Left lung (tissue), 14 donors: ENCODE measurements at places on chromosomes 3 and 15. TPM values are rescaled to one million over a fixed set of nuclear protein-coding genes. Genes with fewer than 3 reads are reported as not detected.

DNA sequence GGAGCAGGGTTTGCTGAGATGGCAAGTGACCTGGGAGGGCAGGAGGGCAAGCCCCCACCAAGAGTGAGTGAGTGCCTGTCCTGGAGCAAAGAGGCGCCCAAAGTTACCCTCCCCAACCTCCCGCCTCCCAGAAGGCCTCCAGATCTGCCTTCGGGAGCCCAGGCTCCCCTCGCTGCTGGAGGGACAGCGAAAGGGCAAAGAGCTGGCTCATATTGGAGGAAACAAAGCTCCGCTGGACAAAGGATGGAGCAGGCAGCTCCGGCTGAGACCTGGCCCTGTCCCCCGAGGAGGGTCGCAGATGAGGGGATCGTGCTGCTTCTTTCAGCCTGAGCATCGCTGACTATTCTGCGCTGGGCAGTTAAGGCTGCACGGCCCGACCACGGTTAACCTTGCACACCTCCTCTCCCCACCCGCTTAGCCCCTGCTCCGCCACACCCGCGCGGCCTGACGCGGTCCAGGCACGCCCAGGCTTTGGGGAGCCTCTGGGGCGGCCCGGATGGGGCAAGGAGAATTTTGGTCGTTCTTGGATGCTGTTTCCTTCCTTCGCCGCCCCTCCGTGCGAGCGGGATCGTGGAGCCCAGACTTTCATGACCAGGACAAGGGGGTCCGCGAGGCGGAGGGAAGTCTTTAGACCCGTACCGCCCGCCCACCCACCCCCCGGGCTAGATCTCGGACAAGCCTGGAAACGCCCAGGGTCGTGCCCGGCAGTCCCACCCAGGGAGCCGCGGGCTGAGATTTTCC, 651 bp downstream of the PLCD1 start:
- DNase-seq = peak; percentile 85

Gene DENND4A
- 26.3 TPM for total RNA-seq

DNA sequence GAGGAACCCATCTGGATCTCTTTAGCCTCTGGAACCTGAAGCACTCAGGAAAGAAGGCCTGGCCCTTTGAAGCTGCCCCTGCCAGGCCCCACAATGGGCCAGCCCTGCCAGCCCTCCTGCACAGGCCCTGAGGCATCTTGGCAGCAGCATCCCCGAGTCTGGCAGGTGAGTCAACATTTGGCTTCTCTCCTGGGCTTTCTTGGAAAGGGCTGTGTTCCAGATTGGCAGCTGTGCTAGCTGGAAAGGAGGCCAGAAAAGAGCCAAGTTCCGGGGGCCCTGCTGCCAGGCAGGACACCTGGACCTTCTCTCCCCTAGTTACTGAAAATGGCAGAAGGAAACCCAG, 187.2 kb downstream of the SHQ1 start:
- peak; percentile 83 for DNase-seq

DNA sequence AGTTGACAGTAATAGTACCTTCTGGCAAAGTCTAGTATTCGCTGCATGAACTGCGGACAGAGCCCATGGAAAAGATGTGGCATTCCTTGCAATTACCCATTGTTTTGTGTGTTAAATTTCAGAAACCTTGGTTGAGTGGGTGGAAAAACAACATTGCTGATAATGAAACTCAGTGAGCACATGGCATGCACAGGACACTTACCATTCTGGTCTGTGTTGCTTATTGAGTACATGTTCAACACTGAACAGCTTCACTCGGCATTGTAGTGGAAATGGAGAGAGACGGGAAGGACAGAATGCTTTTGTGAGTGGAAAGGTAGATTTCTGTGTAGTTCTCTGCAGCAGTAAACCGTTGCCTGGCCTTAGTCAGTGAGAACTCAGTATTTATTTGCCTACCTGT, 165.3 kb downstream of the FNDC3B start:
- DNase-seq = no peak

Gene TGM5
- not detected for total RNA-seq

Gene APOD
- total RNA-seq = 25.5 TPM

DNA sequence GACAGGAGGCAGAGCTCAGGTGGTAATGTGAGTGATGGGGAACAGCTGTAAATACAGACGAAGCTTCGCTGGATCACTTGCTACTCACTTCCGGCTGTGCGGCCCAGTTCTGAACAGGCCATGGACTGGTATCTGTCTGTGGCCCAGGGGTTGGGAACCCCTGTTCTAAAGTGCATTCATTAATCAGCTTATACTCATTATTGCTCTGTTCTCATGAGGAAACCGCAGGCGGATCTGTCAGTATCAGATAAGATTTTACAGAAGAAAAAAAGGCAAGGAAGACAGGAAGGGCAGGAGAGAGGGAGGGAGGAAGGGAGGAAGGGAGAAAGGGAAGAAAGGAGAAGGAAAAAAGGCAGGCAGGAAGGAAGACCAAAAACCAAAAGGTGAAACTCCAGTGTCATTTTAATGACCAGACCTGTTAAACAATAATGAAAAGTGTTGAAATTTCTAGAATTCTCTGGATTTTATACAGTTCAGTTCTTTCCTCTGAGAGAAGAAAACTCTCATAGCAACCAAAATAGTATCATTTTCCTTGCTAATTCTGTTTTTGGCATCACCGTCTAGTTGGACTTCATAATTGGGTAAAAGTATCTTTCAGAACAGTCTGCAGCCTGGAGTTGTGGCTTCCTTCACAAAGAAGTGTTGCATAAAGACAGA, 128.0 kb upstream of the PROK2 start:
- no peak for DNase-seq

DNA sequence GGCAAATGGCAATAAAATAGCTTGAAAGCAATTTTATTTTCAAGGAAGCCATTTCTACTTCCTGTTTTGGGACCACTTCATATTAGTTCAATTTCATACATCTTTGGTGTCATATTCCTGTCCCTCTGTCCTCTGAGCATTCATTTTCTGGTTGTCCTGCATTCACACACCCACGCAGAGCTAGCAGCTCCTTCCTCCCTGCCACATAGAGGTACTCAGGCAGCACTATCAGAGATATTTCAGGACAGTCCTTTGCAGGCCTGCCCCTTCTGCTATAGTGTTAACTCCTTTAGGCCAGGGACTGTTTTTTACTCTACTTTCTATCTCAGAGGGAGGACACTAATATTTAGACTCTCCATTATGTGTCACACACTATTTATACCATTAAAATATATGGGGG, 132.0 kb downstream of the ECT2 start:
- DNase-seq = no peak

Gene CD200
- total RNA-seq = 6.6 TPM

- DNase-seq = no peak
These were observed 4.8 kb upstream of the ARHGAP31 start for GRCh38 chr3:119289404-119289770.

- no peak for DNase-seq
These were observed 75.2 kb downstream of the SLCO3A1 start for GRCh38 chr15:91928675-91929074.

Gene ROBO1
- 46.8 TPM for total RNA-seq

DNA sequence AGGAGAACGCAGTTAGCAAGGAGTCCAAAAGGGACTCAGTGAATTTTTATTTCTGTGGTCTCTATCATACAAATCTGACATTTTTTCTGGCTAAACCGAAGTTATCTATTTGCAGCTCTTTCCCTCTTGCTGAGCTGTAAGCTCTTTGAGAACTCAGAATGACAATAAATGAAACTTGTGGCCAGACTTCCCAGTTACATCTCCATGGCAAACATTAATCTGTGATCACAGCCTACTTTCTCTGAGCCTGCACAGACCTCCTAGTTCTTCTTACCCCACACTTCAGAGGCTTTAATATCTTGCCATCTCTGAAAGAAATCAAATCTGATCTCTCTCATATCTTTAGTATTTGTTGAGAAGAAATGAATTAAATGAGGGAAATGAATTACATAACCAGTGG, 58.0 kb downstream of the PLD1 start:
- no peak for DNase-seq

- no peak for DNase-seq
These were observed 26.0 kb downstream of the ACAP2 start for GRCh38 chr3:195416795-195417194.

DNA sequence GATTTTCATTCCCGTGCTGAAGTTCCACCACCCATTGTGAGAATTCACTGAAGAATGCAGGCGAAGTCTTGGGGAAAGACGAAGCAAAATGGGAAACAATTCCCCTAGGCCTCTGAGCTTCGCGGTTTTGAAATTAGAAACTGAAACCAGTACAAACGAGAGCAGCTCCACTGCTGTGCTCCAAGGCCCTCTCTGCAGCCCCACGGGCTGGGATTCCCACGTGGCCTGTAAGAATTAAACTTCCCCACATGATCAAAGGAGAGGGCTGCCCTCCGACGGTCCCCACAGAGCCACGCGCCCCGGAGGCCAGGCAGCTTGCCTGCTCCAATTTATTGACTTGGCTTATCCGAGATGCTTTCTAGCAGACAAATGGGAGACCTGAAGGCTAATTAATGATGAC, 144.0 kb downstream of the GREM1 start:
- DNase-seq = no peak

Gene BTLA
- total RNA-seq = 1.6 TPM

- DNase-seq = peak; percentile 79
These were observed 26.9 kb downstream of the BMF start for GRCh38 chr15:40081691-40082194.

DNA sequence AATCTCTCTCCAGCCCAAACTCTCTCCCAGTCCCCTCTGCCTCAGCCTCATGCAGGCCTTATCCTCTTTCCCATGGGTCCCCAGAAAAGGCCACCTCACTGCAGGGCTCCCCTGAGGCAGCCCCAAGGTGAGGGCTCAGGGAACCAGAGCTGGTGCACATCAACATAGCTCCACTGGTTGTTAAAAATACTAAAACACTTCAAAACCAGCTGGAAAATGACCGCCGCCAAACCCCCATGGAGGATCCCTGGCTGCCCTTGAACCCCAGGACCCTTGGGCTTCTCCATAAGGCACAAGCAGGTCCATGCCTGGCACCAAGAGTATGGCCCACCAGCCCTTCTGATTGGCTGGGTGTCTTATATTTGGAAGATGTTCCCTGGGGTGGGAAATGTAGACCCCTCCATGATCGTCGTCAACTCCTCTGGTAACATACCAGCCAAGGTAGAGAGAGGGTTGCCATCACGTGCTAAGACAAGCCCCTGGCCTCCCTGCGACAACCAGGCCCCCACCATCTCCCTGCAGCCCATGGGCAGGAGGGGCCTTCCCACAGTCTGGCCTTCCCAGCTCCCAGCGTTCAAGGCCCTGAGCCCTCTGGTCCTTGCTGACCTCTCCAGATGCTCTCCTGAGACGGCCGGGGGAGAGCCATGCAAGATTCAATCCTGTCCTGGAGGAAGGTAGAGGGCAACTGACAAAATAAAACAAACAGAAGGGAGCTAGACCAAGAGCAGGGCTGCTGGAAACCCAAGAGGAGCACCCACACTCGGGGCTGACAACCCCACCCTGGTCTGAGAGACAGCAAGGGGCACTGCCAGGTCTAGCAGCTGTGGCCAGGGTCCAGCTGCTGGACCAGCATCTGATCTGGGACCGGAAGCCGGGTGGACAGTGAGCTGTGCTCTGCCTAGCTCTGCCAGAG, 132.1 kb upstream of the PRR20G start:
- DNase-seq = no peak

GRCh38 chr3:53525765-53526703, 31.6 kb downstream of the CACNA1D start:
- no peak for DNase-seq

- DNase-seq = no peak
These were observed 37.4 kb downstream of the ADCY5 start for GRCh38 chr3:123411340-123412040.

DNA sequence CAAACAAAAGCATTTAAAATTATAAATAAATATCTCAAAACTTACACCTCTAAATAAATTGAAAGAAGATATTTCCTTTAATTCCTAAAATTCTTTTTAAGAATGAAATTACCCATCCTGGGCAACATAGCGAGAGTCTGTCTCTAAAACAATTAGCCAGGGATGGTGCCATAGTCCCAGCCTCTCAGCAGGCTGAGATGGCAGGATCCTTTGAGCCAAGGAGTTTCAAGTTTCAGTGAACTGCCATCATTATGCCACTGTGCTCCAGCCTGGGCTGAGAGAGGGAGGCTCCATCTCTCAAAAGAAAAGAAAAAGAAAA, 25.4 kb downstream of the AADAC start:
- DNase-seq = no peak

Gene DUT
- 78.9 TPM for total RNA-seq

DNA sequence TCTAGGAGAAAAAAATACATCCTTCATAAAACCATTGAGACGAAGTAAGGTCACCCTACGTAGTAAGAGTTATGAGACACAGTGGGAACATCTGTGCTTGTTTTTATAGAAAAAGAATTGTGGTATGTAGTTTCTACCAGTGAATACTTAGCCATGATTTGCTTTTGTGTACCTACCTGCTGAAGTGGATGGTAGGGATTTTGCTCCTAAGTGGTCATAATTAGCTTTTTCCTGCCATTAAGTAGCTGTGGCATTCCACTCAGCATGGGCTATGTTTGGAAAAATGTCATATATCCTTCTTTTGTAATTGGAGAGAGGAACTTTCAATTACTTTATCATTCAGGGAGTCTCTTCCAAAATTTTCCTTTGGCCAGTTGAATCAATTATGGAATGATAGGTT, 63.7 kb downstream of the CHD2 start:
- no peak for DNase-seq

Gene SOX2
- 2.4 TPM for total RNA-seq

Gene IL20RB
- 0.61 TPM for total RNA-seq

DNA sequence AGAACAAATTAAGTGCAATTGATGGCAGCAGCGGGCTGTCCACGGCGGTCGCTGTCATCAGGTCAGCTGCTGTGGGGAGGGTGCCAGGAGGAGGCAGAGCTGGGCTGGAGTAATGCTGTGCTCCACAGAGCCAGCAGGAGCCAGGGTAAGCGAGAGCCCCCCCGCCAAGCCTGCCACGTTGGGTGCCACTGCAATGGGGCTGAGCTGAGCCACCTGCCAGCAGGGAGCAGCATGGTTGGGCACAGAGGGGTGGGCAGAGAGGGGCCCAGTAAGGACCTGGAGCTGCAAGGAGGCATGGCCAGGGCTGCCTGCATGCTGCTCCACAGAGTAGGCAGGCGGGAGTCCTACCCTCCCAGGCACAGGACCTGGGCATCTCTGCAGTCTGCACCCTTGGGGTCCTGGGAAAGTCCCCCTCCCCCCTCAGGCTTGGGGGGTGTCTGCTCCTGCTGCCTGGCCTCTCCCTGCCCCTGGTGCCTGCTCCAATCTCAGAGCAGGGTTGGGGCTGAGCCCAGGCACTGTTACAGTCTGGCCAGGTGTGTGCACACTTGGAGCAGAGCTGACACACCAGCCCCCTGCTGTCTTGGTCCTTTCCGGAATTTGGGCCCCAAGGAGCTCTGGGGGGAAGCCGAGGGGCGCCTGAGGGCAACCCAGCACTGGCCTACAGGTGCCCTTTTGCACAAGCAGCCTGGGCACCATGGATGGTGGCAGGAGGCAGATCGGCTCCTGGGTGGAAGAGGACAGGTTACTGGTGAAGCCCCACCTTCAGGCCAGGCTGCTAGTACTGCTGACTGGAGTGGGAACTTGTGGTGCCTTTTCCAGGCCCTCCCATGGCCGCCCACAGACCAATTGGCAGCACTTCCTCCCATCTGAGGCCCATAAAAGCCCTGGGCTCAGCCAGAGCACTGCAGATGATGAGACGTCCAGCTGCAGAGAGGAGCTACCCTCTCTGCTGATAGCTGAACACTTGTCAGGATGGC, 8.5 kb upstream of the PIAS1 start:
- DNase-seq = peak; percentile 54
